Activated CD4-positive, alpha-beta T cell treated with anti-CD3 and anti-CD28 coated beads, Interleukin-2, amount 50 U/mL, for 24 hours (primary cell): ENCODE measurements at places on chromosomes 1 and 21.

DNA sequence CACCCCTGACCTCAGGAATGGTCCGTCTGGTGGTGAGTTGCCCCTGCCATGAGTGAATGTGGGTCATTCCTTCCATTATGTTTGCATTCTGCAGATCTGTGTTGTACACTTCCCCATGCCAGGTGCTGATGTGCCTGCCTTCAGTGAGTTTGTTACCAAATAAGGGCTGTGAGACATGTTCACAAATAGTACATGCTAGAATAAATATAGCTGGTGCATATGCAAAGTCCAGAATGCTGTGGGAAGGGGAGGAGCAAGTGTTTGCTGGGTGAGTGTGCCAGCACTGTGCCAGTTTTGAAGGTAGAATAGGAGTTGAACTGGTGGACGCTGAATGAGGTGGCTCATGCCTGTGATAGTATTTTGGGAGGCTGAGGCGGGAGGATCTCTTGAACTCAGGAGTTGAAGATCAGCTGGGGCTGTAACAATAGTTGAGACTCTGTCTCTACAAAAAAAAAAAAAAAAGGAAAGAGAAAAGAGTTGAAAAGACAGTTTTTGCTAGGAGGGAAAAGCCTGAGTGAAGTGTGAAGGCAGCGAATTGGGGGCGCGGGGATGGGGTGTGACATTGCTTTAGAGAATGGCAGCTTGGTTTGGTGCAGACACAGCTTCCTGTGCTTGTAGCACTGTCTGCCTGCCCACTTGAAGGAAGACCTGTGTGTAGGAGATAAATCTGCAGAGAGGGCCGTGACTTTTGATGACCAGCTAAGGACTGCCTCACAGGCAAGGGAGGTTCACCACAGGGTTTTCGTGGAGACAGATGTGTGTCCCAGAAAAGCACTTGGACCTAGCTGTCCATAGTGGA, 61.1 kb downstream of the LGR6 start:
- no peak for DNase-seq

DNA sequence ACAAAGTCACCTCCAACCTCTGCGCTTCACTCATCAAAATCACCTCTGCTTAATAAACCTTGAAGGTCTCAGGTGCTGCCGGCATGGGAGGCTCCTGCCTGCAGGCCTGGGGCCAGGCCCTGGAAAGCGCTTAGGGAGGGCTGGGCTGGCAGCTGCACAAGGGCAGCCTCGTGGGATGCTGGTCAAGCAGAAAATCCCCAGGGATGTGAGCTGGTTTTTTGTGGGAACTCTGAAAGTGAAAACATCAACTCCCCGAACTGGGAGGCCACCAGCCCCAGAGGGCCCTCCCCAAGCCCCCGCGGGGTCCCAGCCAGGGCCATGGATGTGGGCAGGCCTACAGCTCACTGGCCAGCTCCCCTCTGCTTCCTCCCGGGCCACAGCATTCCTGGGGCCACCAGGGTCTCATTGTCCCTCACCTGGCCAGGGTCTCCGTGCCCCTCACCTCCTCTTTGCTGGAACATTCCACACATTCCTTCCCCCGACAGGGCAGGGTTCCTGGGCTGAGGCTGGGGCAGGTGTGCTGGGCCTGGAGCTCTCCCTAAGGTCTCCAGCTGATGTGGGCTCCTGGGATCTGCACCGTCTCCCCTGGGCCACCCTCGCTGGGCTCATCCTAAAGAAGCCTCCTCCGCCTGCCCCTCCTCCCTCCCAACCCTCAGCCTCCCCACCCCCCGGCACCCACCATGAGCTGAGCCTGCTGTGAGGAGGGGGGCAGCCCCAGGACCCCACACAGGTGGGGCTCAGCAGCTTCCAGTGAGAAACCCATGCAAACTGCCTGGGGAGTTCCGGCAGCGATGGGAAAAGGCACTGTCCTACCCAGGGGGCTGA, 36.0 kb upstream of the POFUT2 start:
- DNase-seq = no peak

DNA sequence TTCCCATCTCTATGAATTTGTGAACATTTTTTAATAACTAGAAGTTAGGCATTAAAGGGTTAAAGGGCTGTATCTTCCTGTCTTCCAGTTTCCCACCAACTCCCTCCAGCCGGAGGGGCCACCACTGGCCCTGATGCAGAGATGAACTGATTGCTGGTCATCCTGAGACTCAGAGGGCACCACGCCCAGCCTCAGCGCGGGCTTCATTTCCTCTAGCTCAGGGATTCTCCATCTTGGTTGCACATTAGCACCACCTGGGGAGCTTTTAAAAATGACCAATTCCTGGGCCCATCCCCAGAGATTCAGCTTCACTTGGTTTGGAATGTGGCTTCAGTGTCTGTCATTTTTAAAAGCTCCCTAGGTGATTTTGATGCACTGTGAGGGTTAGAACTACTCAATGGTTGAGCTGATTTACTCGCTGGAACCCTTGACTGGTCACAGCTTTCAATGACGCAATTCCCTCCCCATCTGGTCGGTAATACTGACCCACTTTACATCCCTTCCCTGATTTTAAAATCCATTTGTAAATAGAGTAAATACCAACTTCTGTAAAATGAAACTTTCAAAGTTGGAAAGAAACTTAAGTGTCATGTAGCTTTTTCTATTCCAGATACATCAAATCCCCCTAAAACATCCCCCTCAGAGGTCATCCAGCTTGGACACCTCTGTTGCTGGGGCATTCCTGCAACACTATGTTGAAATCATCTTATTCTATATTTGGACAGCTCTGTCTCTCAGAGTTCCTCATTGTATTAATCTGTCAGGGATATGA, 5.1 kb downstream of the NAV1 start:
- DNase-seq = no peak

DNA sequence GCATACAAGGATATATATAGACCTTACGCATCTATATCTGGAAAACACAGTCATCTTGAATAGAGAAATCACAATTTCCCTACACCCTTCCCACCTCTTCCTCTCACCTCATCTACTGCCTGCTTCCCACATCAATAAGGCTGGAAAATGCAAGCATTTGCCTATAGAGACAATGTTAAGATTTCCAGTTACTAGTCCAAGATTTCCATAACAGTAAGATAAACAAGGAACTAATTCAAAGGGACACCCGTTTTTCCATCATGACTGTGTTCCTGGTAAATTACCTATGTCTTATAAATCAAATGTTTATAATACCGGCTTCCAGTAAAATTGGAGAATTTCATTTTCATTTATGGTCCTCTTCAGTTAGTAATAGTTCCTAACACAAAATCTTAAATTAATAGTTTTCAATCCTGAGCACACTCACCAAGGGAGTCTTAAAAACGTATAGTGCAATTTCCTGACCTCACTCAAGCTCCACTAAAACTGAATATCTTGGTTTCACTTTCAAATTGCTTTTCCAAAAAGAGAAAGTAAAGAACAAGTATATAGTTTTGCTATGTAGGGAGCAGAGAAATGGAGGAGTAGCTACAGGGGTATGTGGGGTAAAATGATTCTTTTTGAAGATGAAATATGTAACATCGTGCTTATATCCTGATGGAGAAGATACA, 398.7 kb downstream of the PLPP3 start:
- no peak for DNase-seq

DNA sequence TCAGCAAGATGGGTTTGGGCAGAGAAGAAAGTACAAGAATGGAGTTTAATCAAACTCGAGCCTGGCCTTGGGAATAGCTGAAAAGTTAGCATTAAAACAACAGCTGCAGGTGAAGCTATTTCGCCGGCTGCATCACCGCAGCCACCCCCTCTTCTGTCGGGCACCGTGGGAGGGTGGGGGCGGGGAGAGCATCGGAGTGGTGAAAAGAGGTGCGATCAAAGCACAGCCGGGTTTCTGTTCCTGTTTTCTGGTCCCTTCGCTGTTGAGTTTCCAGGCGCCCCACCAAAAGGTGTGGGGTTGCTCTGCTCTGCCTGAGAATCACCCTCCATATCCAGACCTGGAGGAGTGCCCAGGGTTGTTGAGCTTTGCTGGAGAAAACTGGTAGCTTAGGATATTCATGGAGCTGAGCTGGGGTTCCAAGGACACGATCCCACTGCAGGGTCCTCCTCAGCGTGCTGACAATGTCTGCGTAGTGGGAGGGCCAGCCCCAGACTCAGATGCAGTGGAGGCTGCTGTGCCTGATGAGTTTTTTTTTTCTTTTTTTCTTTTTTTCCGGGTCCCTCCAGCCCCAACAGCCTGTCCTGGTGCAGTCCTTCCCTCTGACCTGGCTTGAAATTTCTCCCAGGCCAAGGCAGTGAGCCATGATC, 127.5 kb upstream of the C1orf174 start:
- no peak for DNase-seq

DNA sequence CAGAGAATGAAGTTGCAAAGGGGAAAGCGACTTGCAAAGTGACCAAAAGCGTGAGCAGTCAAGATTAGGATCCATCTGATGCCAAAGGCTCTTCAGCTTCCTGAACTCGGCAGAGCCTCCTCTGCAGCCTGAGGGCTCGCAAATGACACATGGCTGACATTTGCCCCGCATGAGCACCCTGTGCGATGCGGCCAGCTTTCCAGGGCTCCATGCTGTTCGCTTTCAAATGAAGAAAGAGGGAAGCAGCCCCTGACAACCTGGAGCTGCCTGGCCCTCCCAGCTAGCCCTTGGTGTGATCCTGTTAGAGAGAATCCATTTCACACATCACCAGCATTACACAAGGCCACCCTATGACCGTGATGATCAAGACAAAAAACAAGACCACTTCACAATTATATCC, 20.2 kb upstream of the FAM131C start:
- DNase-seq = no peak

- no peak for DNase-seq
Measured at GRCh38 chr1:110007046-110007830, 22.7 kb downstream of the AHCYL1 start.

GRCh38 chr21:34698270-34699015, 29.6 kb downstream of the CLIC6 start:
- DNase-seq = no peak

DNA sequence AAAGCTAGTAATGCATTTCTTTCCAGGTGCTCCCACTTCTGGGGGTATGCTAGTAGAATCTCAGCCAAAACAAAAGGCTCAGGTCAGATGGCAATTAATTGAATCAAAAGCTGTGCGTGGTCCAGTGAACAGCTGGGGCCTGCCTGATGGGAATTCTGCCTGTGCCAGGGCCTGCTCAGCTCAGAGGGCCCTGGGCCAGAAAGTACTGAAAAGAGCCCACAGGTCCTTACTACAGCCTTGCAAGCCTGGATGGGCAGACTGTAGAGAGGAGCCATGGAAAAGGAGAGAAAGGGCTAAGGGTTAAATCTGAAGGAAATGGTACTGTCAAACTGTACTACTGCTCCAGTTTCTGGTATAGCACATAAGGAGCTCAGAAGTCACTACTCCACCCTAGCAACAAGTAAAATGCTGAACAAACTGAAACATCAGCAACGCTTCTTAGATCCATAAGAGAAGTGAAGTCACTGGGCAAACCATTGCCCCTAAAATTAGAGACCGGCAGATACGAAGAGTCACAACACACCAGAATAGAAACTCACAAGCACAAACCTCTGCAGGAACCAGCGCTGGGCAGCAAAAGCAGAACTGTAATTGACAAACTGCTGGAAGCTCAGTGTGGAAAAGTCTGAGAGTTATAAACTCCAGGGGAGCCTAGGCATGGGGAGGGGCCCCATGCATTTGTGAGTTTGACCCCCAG, 121.1 kb upstream of the SYT6 start:
- no peak for DNase-seq

GRCh38 chr21:45542242-45542666, at the start of gene SLC19A1:
Gene SLC19A1, minus strand, starts transcription at chr21:45542440. Its CDS starts 4,481 bp downstream, at chr21:45537959.
- DNase-seq = peak; percentile 62
